ENCODE measurements at places on chromosomes 2 and 18. TPM values are rescaled to one million over a fixed set of nuclear protein-coding genes. Genes with fewer than 3 reads are reported as not detected.

The KCNIP3 gene
- total RNA-seq = 1.7 TPM

The GREB1L gene
- total RNA-seq = 0.95 TPM

The TGOLN2 gene
- total RNA-seq = 103 TPM

The RAD51AP2 gene
- not detected for total RNA-seq

The ERICH2 gene
- not detected for total RNA-seq

The TRAPPC12 gene
- total RNA-seq = 67.8 TPM

The GATA6 gene
- total RNA-seq = 2.9 TPM

The IL1B gene
- total RNA-seq = 0.40 TPM

The ASXL3 gene
- not detected for total RNA-seq

The ALKAL2 gene
- not detected for total RNA-seq

The PTGR3 gene
- 16.6 TPM for total RNA-seq

The LRP1B gene
- total RNA-seq = not detected

The NT5C1B gene
- not detected for total RNA-seq

The TUBB8B gene
- total RNA-seq = not detected

The ALPG gene
- total RNA-seq = 0.22 TPM

The LHCGR gene
- total RNA-seq = not detected

The IL1R1 gene
- 25.3 TPM for total RNA-seq

The REG3A gene
- total RNA-seq = not detected

The UGT1A4 gene
- 0.05 TPM for total RNA-seq

The BMP10 gene
- total RNA-seq = not detected

The NLRC4 gene
- not detected for total RNA-seq

The KATNAL2 gene
- 1.3 TPM for total RNA-seq

The IL1RL2 gene
- not detected for total RNA-seq

The CKAP2L gene
- 14.2 TPM for total RNA-seq

All from A549 treated with RU486 at 1 μM for 4 hours (cell line).